ENCODE measurements at places on chromosomes 4 and X.

GRCh38 chr4:26010304-26010703 lies 96.3 kb downstream of the SMIM20 start:
- no peak for DNase-seq

GRCh38 chr4:105451346-105451745 lies 22.5 kb downstream of the PPA2 start:
- no peak for DNase-seq

DNA sequence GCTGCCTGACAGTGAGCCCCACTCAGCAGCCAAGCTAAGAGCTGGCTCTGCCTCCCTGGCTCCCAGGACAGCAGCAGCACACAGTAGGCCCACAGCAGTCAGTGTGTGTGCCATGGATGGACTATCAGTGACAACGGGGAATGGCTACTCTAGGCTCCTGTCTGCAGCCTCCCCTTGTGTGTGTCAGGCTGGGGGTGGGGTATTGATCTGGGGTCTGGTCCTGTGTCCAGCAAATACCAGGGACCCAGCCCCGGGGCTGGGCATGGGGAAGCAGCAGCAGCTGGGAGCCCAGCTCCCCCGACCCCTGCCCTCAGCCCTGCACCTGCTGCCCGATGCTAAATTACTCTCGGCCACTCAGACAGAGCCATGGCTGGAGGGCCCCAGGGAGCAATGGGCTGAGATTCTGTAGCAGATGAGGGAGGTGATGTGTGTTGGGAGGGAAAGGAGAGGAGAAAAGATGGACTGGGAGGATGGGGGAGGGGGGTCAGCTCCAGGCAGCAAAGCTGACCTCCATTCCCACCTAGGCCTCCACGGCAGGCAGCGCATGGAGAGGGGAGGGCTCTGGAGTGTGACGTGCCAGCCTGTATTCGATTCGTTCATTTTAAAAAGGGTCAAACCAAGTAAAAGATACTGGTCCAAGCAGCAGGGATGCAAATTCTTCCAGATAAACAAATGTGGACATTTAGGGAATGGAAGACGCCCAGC lies 61.3 kb upstream of the CRMP1 start:
- no peak for DNase-seq

DNA sequence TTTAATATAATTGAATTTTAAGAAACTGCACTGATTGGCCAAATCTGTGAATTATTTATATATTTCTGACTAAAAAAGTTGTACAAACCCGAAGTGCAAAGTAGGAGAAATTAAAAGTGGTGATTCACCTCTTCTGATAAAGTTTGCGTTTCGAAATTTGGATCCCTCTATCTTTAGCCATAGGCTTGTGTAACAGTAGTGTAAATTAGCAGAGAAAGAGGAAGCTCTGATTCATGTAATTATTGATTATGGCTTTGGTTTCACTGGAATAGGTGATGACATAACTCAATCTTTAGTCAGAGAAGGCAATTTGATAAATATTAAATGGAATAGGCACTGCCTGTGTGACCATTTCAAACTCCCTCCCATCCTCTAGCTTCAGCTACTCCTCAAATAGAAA lies 717.8 kb upstream of the PCDH7 start:
- no peak for DNase-seq
